ENCODE measurements at places on chromosomes 5 and 9. TPM values are rescaled to one million over a fixed set of nuclear protein-coding genes. Genes with fewer than 3 reads are reported as not detected.
A peak's percentile ranks its signal among the peaks of the same experiment; 100 is the strongest.

The FIBCD1 gene
- total RNA-seq: not detected

The C7 gene
- total RNA-seq: 396 TPM

The MYORG gene
- total RNA-seq: 4.3 TPM

The OMD gene
- total RNA-seq: 11.4 TPM

The OLFM1 gene
- 27.2 TPM for total RNA-seq

The CATSPER3 gene
- 0.62 TPM for total RNA-seq

- ATAC-seq: peak; percentile 66
Observed at GRCh38 chr9:113876151-113876992, at the start of gene ZNF618. ZNF618 (plus strand) TSS chr9:113876309; CDS start chr9:113876381, 72 bp downstream.

- no peak for ATAC-seq
Observed at GRCh38 chr5:43635374-43635773, 32.4 kb downstream of the NNT start.

GRCh38 chr5:57411982-57412381, 70.6 kb downstream of the ACTBL2 start:
- ATAC-seq: peak; percentile 30

- ATAC-seq: no peak
Observed at GRCh38 chr5:152379331-152379730, 25.7 kb downstream of the NMUR2 start.

DNA sequence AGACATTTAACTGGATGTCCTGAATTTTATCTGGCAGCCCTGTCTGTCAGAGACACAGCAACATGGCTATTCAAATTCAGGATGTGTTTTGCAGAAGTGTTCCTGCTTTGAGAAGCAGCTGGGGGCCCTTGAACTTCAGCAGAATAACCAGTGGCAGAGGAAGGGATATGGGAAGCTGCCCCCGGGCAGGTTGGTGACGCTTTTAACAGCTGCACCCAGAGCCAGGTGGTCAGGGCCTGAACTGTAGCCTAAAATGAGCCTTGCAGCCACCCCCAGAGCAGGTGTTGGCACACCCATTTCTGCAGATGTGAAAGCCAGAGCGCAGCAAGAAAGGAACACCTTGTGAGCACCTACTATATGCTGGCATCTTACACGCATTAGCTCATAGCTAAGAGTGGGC, 128.7 kb upstream of the BOD1 start:
- ATAC-seq: no peak

GRCh38 chr9:130446101-130446861, 1.5 kb downstream of the ASS1 start:
- ATAC-seq: peak; percentile 82

DNA sequence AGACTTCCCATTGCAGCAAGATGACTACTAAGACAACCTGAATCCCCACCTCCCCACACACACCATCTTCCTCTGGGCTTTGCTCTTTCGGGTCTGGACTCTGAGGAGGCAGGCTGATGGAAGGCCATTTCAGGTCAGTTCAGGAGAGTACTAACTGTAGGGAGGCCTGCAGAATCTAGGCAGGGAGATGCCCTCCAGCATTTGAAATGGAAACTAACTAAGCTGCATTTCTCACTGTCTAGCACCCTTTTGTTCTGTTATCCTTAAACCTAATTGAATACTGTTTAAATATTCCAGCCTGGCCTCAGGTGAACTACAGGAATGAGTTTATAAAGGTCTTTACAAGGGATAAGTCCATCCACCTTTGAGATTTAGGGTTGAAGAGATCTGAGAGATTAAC, 4.9 kb upstream of the TBCA start:
- no peak for ATAC-seq

GRCh38 chr5:74149395-74149794, 491.1 kb downstream of the ENC1 start:
- no peak for ATAC-seq

DNA sequence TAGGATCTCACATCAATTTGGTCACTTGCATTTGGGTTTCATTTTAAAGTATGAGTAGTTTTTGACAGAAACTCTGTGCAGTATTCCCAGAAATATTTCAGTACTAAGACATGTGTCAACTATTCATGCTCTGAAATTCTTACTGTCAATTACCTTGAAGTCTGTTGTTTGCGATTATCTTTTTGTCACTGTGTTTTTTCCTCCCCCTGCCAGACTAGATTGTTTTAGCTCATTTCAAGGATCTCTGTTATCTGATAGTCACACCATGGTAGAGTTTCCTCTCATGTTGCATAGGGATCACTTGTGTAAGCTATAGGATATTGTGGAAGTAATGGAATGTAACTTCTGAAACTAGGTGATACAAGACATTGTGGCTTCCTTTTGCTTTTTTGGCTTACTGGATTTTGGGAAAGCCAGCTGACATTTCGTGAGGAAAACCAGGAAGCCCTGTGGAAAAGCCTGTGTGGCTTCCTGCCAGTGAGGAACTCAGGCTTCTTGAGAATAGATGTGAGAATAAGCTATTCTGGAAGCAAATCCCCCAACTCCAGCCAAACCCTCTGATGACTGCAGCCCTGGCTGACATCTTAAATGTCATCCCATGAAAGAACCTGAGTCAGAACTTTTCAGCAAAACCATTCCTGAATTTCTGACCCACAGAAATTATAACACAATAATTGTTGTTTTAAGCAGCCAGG, 122.2 kb downstream of the FGF10 start:
- ATAC-seq: no peak

GRCh38 chr9:120913647-120914264, 12.8 kb downstream of the TRAF1 start:
- no peak for ATAC-seq

DNA sequence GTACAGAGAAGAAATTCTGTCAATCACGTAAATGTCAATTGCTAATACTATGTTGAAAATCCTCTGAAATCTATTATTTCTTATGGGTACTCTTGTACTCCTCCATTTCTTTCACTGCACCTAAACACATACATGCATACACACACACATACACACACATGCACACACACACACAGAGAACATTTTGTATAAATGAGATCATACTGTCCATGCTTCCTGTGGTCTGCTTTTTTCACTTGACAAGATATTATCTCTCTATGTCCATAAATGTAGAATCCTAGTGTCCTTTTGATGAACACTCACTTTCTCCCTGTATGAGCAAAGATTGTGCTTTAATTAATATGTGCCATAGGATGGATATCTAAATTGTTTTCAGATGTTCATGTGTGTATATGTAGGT, 32.7 kb upstream of the TLR4 start:
- ATAC-seq: no peak

GRCh38 chr5:79932510-79933504, 58.3 kb downstream of the MTX3 start:
- ATAC-seq: no peak

- ATAC-seq: no peak
Observed at GRCh38 chr5:94240134-94240533, 378.3 kb downstream of the KIAA0825 start.
